ENCODE measurements at places on chromosomes 12 and 14.

- DNase-seq = no peak
These were observed 768 bp downstream of the PTPN11 start for GRCh38 chr12:112419297-112420133.

DNA sequence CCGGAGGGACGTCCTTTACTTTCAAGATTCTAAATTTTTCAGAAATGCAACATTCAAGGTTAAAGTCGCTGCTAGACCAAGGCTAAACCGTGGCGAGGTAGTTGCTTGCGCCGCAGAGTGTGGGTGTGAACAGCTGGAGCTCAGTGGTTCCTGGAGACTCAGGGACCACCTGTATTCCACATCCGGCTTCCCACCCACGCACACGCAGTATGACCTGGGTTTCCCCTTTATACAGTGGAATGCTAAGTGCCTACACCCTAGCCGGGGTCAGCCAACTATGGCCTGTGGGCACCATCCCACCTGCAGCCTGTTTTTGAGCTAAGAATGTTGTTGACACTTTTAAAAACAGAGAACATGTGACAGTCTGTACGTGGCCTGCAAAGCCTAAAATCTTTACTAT lies 42.9 kb upstream of the TESC start:
- no peak for DNase-seq

DNA sequence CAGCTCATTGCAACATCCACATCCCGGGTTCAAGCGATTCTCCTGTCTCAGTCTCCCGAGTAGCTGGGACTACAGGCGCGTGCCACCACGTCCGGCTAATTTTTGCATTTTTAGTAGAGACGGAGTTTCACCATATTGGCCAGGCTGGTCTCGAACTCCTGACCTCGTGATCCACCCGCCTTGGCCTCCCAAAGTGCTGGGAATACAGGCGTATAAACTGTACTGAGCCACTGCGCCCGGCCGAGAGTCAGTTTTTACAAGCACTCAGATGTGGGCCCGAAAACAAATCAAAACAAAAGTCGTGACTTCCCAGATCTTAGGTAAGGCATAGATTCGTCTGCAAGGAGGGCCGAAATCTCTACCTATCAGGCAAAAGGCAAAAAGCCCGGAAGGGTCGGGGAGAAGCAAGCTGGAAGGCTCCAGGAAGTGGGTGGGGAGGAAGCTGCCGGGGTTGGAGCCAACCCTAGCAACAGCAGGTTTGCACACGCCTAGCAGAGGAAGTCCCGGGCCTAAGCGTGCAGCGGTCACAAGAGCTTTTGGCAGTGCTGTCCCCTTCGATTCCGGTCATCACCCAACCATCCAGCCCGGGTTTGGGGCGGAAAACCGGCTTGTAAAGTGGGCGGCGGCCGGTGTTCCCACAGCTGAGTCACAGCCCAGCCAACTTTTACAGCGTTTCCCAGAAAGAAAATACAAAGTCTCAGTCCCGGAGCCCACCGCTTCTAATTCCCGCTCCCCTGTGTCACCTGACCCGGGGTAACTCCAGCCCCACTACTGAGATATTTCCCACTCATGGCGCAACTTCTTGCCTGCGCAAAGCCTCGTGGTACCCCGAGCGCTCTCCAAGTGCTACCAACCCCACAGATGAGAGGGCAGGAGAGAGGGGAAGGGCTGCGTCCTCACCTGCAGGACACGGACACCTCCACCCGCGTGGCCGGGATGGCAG lies 583 bp downstream of the CPNE8 start:
- DNase-seq = no peak

GRCh38 chr12:57765003-57765697 lies 1.7 kb downstream of the CYP27B1 start:
- peak; percentile 22 for DNase-seq

DNA sequence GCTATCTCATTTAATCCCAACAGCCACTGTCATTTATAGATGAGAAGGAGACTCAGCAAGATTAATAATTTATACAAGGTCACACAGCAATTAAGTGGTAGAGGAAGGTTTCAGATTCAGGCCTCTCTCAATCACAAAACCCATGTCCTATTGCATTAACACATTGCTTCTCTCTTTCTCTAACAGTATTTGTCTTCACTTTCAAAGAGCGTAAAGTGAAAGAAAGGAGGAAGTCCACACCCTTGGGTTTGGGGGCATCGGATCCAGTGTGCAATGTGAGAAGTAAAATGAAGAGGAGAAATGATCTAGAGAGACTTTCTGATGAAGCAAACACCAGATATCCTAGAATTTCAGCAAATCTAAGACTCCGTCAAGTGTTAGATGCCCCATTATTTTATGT lies 7.0 kb upstream of the VRK1 start:
- no peak for DNase-seq

- no peak for DNase-seq
These were observed 19.5 kb downstream of the PSMC1 start for GRCh38 chr14:90275820-90276219.

- no peak for DNase-seq
These were observed 388.3 kb upstream of the GARIN6 start for GRCh38 chr12:99259040-99259934.

DNA sequence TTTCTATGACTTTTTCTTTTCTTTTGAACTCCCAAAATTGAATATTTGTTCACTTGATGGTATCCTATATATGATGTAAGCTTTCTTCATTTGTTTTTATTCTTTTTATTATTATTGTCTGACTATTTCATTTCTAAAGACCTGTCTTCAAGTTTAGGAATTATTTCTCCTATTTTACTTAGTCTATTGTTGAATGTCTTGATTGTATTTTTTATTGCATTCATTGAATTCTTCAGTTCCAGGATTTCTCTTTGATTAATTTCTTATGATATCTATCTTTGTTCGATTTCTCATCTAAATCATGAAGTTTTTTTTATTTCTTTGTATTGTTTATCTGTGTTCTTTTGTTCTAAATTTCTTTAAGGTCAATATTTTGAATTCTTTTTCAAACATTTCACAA lies 238.8 kb downstream of the TTC6 start:
- DNase-seq = no peak

DNA sequence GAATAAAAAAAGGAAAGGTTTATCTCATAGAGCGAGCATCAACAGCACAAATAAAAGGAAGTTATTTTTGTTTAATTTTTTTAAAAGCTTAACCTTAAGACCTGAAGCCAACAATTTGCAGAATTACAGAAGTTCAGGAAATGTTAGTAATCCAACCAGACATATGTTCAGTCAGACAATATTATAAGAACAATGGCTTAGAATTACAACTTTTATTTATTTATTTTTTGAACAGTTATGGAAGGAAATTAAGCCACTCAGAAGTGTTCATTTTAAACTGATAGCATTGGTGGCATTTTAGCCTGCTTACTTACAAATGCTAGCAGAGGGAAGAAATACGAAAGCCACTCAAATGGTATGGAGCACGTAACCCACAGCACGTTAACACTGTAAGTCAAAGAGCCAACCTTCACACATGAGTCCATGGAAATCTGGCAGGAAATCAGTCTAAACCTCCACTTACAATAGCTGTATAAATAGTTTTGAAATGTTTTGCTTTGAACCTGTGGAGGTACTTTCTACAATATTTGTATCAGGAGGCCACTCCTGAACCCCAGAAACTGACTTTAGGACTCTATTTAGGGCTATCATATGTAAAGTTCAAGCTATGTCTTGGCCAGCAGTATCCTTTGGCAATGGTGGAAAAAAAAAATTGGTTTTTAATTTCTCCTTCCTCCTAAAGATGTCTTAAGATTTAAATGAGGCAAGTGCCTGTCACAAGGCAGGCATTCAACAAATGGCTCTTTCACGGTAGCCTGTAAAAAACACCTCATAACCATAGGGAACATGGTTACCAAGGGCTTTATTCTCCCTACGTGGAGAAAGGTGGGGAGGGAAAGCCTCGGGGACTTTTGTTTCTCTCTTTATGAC lies 102.3 kb downstream of the ITPR2 start:
- no peak for DNase-seq

DNA sequence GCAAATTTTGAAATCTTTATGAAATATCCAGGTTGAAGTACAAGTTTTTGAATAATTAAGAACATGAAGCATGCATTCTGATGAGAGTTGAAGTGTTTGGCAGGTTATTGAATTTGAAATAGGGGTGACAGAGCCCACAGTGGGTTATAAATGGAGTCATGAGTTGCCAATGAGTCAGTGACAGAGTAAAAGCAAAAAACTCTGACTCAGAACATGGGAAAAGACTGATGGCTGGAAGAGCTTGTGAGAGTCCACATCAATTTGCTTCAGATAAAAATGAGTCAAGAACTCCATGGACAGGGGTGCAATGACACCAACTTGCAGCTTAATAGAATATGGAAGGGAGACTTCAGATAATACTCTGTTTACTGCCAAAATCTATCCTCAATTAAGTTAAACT lies 105.3 kb downstream of the SLC6A15 start:
- DNase-seq = no peak

DNA sequence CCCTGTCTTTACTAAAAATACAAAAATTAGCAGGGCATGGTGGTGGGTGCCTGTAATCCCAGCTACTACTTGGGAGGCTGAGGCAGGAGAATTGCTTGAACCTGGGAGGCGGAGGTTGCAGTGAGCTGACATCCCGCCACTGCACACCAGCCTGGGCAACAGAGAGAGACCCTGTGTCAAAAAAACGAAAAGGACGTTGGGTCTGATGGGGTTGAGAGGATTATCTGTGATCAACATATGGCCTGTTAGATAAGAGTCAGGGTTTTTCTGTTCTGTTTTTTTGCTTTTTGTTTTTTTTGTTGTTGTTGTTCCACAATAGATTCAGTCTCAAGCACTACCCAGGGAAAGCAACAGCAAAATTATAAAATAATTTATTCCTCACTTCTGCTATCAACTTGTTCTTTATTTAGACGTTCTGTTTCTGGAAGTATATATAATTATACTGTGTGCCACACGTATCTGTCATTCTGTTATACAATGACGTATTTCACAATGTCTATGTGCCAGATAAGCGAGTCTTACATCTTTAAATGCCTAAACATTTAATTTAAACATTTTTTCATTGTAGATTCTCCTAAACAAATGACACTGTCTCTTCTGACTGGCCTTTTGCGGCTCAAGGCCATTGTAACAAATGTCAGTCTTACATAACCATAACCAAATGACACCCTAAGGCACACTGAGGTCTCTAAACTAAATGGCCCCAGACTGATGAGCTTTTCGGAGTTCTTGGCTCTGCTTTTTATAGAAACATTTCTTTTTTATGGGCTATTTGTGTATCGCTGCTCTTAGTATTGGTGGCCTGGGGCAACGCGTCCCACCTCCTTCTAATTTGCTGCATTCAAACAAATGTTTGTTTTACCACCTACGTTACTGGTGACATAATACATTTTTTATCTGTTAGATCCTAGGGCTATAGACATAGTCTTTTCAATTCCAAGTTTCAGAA lies 7.2 kb upstream of the P2RX4 start:
- DNase-seq = no peak

DNA sequence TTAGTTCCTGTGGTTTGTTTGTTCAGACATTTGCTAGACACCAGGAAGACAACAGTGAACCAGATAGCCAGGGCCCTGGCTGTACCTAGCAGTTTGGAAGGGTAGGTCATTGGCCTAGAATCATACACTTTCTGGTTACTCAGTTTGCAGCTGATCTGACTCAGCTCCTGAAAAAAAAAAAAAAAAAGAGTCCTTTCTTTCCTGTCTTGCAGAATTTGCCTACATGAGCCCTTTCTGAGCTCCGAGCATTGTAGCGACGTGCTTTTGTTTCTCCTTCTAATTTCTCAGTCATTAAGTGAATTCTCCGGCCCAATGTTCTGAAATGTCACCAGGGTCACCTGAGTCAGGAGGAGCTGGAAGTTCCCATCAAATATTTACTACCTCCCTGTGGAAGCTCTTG lies 2.4 kb downstream of the CABP1 start:
- no peak for DNase-seq

DNA sequence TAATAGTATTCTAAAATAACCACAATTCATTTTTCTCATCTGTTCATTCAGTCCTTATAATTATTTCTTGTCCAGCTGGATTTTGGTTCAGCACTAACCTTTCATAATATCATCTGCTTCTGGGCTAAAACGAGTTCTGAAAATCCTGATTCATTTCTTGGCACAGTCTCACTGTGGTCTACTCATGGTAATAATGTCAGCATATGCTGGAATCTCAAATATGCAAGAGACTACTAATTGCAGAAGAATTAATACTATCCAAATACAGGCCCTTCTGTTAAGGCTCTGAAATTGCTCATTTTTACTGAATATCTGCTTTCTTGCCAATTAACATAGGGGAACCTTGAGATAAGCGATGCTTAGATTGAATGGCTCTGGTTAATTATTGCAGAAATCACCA lies 597.1 kb downstream of the RPL10L start:
- no peak for DNase-seq

- DNase-seq = no peak
These were observed 824 bp downstream of the OAS1 start for GRCh38 chr12:112907415-112908157.

- no peak for DNase-seq
These were observed 56.0 kb downstream of the PTPRB start for GRCh38 chr12:70581208-70581607.

DNA sequence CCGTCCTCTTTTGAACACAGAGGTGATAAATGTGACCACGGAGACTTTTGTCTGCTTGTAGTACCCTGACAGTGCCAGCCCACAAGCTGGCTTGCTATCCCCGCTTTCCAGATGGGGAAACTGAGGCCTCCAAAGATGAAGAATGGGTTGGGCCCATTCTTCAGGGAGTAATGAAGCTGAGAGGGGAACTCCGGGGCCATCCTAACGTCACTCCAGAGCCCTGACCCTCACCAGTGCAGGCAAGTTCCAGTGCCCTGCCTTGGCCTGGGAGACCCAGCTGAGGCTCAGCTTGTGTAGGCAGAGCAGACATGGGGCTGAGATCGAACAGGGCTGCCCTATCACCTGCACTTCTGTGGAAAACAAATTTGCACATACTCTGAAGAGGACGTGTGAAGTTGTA lies 277.1 kb downstream of the DPF3 start:
- DNase-seq = no peak

- no peak for DNase-seq
These were observed 34.2 kb upstream of the TCL1B start for GRCh38 chr14:95651821-95652583.

DNA sequence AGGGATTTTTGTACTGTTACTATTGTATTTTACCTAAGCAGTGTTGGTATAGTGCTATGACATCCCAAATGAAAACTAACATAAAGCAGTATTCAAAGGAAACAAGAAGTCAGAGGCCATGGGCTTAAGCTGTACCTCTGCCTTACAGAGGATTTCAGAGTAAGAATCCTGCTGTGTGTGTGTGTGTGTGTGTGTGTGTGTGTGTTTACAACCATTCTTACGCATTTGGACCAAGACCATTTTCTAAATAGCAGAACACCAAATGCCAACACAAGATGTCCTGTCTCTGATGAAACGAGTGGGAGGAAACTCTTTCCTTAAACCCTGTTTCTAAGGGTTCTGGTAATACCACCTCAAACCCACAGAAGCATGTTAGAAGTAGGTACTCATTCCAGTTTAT lies 64.4 kb downstream of the PPP1R36 start:
- DNase-seq = no peak

DNA sequence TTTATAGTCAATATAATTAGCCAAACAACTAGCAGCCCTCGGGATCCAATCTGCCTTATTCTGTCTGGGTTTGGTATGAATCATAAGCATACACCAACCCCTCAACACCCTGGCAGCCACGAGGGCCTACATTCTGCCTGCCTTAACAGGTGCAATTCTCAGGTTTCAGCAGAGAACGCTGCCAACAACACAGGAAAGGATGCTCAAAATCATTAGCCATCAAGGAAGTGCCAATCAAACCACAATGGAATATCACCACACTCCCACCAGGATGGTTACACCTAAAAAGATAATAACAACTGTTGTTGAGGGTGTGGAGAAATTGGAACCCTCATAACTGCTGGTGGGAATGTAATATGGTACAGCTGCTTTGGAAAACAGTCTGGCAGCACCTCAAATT lies 122.8 kb downstream of the TTC7B start:
- no peak for DNase-seq

GRCh38 chr14:54116198-54116885 lies 159.7 kb upstream of the BMP4 start:
- no peak for DNase-seq

All from stimulated activated CD8-positive, alpha-beta memory T cell treated with anti-CD3 and anti-CD28 coated beads, Interleukin-2, amount 100 ng/mL, for 1 hour (primary cell).